ENCODE measurements at places on chromosomes 7 and 10.

DNA sequence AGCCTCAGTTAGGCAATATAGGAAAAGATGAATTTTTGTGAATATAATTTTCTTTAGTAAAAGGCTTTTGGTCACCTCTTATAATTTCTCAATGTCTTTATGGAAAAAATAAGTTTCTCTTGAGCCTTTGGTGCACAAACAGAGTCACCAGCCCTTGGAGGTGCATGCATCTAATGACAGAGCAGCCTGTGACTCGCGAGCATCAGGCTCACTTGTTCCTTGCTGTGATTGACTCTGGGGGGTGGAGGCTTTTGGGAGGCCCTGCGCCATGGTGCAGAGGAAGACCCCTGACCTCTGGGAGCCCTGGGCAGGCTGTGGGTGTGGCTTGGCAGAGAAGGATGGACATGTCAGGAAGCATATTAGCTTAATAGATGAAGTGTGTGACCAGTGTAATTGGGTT is 60.2 kb downstream of the FIGNL1 start:
- no peak for DNase-seq

- no peak for DNase-seq
Measured at GRCh38 chr10:1475098-1475591, 262.2 kb downstream of the ADARB2 start.

DNA sequence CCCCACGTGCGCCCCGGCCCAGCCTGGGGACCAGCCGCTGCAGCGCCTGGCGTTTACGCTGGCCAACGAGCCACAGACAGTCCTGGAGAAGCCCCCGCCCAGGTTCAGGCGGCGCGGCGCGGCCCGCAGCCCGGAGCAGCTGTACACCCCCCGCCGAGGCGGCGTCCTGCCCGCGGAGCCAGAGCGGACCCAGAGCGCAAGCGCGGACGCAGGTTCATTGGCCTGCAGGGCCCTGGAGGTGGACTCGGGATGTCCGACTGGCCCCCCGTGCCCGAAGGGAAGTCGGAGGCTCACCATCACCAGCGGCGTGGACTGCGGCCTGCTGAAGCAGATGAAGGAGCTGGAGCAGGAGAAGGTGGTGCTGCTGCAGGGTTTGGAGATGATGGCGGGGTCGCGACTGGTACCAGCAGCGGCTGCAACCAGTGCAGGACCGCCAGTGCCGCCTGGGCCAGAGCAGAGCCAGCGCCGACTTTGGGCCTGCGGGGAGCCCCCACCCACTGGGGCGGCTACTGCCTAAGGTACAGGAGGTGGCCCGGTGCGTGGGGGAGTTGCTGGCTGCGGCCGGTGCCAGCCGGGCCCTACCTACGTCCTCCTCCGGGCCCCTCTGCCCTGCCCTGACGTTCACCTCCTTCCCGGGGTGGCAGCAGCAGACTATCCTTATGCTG is 72.0 kb upstream of the KCTD7 start:
- DNase-seq = no peak

- no peak for DNase-seq
Measured at GRCh38 chr7:44081266-44081748, 1.0 kb downstream of the POLM start.

DNA sequence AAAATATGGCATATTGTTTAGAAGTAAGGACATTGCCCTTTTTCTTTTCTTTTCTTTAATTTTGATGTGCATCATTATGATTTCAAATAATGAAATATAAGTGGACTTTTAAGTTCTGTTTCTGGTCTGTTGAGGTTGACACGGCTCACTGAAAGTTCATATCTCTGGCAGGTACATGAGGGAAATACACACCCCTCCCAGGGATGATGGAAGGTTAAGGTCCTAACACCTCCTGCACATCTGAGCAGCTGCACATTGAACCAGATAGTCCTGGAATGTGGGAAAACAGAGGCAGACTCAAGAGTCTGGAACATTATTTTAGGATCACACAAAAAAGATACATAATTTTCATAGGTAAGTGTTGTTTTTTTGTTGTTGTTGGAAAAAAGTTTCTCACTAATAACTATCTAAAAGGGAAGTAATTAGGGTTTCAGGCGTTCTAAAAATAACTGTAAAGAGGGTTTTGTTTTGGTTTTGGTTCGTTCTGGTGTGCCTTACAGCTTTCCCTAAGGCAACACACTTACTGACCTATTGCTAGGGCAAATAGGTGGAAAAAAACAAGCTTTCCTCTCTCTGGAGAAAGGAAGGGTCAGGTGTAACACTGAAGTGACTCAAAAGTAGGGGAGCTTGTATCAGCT is 201.2 kb upstream of the PRKCQ start:
- DNase-seq = no peak

GRCh38 chr7:85681241-85681640 is 494.4 kb upstream of the SEMA3D start:
- DNase-seq = no peak

GRCh38 chr7:36226151-36226550 is 73.1 kb downstream of the EEPD1 start:
- no peak for DNase-seq

DNA sequence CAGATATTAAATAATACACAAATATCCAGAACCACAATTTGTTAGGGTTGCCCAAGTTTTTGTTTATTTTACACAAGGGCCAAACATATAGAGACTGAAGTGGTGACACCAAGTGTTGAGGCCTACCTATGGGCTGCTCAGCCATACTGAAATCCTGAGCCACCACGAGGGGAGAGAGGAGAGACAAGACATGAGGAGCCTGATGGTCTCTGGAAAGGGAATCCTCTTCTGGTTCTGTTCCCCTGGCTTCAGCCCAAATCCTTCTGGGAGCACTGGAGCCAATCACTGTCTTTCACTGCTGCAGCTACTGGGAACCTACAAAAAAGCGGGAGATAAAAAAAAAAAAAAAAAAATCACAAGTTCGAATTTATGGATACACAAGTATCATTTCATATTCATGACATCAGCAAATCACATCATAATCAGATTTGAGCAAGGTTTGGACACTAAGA is 1.9 kb downstream of the SKIDA1 start:
- DNase-seq = peak; percentile 59

All from NCI-H1694 (cell line).